ENCODE measurements at places on chromosomes 1 and 21.

DNA sequence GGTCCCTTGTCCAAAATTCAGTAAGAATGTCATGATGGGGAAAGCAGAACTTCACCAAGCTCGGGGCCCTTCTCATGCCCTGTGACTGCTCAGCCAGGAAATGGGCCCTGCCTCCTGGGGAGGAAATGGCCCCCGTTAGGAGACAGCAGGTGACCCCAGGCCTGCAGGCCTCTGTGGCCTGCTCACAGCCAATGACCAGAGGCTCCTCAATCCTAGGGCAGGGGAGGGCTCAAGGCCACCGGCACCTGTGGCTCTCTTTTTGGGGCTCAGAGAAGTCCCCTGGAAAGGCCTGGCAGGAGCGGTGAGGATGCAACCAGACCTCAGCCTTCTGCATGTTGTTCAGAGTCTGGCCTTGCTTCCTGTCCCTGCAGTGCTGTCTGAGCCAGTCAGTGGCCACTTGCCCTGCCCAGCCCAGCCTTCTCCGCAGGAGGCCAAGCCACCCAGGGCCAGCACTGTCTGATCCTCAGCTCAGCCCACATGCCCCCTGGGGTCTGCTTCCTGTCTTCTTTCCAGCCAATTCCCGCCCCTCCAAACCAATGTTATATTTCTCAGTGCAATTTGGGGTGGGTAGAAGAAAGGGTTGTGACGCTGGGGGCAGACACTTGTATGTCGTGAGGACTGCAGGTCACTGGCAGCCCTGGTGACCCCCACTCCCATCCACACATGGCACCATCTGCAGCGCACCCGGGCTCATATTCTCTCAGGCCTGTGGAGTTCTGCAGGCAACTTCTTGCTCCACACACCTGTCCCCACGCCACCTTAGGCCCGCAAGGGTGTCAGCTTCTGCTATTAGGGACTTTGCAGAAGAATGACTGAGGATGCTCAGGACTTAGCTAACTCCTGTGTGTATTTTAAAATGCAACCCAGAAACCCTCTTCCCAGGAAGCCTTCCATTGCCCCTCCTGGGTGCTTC lies 83.6 kb downstream of the ITPKB start:
- DNase-seq = peak; percentile 63

- DNase-seq = peak; percentile 36
Measured at GRCh38 chr1:165988275-165988674, 160.9 kb downstream of the UCK2 start.

GRCh38 chr1:44108241-44108640 lies 10.4 kb upstream of the KLF17 start:
- DNase-seq = no peak

GRCh38 chr1:78627321-78627720 lies 7.1 kb downstream of the IFI44L start:
- no peak for DNase-seq

GRCh38 chr1:168733241-168733640 lies 4.2 kb upstream of the DPT start:
- no peak for DNase-seq

DNA sequence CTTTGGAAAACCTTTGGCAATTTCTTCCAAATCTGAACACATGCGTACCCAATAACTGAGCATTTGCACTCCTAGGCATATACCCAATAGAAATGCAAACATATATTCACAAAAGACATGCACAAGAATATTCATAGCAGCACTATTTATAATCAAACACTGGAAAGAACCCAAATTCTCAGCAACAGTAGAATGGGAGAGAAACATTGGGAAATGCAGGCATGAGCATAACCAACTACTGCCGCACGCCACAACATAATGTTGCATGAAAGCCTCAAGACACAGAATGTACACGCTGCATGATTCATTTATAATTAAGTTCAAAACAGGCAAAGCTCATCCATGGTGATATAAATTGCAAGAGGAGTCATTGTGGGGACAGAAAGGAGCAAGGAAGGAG lies 69.5 kb upstream of the FBXO28 start:
- no peak for DNase-seq

DNA sequence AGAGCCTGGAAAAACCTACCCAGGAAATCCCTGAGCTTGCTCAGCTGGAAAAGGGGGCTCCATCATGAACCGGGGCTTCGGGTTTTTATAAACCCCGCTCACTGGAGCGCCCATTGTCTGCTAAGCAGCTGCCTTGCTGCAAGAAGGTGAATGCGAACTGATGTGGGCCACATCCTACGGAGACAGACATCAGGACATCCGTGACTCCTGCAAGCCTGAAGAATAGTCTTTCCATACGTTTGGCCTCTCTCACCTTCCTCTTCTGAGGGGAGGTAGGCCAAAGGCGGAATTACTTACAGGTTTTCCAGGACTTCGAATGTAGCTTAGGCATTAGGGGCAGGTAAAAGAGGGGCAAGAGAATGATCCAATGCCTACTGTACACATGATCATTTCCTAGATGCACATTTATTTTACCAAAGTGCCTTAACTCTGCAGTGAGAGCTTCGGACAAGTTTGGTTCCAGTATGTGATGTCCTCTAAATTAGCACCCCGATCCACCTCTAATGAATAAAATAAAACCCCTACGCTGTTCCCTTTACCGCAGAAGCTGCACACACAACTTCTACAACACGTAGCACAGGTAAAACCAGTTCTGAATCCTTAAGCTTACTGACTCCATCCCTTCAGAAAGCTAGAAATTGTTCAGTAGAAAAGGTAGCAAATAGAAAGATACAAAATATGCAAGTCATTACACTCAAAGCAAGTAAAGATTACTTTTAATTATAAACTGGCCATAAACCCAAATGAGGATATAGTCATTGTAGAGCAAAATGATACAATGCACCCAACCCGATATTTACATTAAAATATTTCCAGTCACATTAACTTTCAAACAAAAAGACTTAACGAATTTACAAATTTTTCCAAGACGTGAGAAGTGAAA lies 866 bp upstream of the SORT1 start:
- no peak for DNase-seq

- DNase-seq = no peak
Measured at GRCh38 chr1:202204065-202204464, 10.5 kb downstream of the LGR6 start.

DNA sequence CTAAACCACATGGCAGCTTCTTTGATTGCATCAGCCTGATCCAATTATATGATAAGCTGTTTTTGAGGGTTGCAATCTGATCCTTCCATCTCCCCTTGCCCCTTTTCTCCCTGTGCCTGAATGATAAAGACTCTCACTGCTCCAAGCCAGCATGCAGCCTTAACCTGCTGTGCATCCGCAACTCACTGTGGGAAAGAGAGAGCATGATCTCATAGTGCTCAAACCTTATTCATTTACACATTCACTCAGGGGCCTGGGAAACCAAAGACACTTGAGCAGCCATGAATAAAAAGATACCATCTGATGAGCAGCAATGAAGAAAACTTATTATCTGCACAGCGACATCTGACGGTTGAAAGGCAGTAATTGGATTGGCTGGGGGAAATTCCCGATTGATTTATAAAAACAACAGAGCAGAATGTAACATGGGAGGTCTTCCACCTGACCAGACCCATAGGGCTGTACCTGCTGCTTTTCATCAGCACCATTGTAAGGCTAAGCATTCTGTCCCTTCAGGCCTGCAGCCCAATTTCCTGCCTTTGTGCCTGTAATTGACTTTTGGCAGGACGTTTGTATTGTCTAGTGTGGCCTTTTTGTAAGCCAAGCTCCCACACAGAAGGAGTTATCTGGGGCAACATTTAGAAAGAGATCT lies 62.5 kb downstream of the KIAA0040 start:
- peak; percentile 56 for DNase-seq

DNA sequence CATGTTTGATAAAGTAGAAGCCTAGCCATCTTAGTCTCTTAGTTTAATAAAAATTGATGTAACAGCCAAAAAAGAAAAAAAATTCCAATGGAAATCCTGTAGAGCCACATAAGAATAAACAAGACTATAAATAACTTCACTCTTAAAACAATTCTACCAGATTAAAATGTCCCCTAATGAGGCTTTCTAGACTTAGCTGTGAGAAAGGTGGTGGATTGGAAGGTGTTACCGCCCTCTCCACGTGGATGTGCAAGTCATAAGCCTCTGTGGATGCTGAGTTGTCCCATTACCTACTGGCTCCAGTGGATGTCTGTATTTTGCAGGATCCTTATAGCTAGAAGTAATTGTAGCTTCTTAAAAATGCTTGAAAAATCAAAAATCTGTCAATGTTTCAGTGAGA lies 14.6 kb downstream of the LCA5L start:
- no peak for DNase-seq

- peak; percentile 45 for DNase-seq
Measured at GRCh38 chr1:111904478-111905218, 84.8 kb downstream of the KCND3 start.

GRCh38 chr1:115609021-115609420 lies 32.7 kb upstream of the VANGL1 start:
- DNase-seq = no peak

DNA sequence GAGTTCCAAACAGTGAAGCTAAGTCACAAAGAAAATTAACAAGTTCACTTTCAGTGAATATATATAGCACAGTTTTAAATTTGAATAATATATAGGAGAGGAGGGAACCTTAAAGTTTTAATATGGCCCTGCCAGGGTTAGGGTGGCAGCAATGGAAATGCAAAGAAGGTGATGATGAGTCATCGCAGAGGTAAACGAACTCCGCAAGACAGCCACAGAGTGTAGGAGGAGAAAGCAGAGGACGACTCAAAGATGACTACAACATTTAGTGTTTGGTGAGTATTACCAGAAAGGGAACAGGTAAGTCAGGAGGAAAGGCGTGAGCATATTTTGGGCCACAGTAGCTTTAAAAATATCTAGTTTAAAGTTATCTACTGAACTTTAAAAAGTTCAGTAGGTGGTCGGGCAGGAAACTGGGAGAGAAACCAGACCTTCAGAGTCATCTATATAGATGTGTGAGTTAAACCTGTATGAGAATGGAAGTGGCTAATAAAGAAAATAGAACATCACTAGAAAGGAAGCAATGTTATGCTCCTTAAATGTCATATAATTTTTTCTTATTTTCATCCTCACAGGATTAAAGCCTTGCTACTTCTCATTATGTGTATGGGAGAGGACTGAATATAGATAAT lies 75.7 kb downstream of the UCHL5 start:
- no peak for DNase-seq

DNA sequence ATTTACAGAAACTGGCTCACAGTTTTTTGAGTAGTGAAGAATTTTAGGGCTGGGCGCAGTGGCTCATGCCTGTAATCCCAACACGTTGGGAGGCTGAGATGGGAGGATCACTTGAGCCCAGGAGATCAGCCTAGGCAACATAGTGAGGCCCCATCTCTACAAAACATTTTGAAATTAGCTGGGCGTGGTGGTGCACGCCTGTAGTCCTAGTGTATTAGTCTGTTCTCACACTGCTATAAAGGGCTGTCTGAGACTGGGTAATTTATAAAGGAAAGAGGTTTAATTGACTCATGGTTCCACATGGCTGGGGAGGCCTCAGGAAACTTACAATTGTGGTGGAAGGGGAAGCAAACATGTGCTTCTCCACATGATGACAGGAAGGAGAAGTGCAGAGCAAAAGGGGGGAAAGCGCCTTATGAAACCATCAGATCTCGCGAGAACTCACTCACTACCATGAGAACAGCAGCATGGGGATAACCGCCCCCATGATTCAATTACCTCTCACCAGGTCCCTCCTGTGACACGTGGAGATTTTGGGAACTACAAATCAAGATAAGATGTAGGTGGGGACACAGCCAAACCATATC lies 24.4 kb upstream of the DYRK1A start:
- no peak for DNase-seq

DNA sequence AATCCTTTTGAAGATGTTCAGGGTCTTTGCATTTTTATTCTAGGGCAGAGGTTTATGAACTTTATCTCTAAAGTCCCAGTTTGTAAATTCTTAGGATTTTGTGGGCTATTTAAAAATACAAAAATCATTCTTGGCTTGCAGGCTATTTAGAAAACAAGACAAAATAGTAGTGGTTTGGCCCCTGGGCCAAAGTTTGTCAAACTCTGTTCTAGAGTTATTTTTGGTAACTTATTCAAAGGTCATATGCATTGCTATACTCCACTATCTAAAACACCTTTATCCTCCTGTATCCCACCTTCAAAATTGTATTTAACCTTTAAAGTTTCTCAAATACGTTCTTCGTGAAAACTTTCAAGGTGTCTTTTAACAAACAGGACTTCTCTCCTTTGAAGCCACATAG lies 75.5 kb upstream of the LRRC53 start:
- no peak for DNase-seq

DNA sequence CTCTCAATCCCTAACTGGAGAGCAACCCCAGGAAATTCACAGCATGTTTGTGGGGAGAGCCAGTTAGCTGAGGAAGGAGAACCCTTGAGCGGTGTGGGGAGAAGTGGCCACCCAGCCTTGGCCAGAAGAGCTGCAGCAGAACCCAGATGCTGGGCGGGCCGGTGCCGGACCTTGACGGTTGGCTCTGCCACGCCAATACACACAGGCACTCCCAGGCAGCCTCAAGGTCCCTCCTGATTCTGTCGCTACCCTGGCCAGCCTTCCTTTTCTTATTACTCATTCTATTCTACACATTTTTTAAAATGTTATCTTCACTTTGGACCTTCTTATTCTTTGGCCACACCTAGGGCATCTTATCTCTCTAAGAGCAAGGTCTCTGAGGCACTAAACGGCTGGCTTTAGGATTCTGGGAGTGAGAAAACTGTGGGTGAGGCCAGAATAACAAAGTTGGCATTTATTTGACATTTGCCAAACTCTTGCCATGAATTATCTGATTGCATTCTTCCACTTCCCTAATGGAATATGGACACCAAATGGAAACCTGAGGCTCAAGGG lies 50.4 kb upstream of the GPR37L1 start:
- DNase-seq = no peak

GRCh38 chr1:230866171-230867070 lies 1.9 kb downstream of the C1orf198 start:
- DNase-seq = no peak

GRCh38 chr1:174166530-174167264 lies 7.4 kb downstream of the RABGAP1L start:
- no peak for DNase-seq

GRCh38 chr21:42974832-42975820 lies 764 bp downstream of the PKNOX1 start:
- DNase-seq = peak; percentile 48

- no peak for DNase-seq
Measured at GRCh38 chr1:41238311-41238988, 3.7 kb downstream of the SCMH1 start.

DNA sequence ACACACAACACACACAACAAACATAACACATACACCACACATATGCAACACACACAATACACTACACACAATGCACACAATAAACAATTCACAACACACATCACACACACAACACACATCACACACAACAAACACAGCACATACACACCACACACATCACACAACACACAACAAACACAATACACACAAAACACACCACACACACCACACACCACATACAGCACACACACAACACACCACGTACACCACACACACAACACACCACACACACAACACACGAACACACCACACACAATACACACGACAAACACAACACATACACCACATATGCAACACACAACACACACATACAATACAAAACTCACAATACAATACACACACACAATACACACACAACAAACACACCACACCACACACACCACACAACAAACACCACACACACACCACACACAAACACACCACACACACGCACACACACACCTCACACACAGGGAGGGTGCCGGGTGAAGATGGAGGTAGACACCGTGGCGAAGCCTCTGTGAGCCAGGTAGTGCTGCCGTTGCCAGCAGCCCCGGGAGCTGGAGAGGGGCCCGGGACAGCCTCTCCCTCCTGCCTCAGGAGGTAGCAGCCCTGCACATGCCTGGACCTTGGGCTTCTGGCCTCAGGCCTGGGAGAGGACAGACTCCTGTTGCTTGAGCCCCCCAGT lies 30.4 kb upstream of the C1orf174 start:
- DNase-seq = no peak

All from H9 (cell line).